Right hindlimb (tissue), 1 donor: ENCODE measurements at places on chromosomes 4 and X.

DNA sequence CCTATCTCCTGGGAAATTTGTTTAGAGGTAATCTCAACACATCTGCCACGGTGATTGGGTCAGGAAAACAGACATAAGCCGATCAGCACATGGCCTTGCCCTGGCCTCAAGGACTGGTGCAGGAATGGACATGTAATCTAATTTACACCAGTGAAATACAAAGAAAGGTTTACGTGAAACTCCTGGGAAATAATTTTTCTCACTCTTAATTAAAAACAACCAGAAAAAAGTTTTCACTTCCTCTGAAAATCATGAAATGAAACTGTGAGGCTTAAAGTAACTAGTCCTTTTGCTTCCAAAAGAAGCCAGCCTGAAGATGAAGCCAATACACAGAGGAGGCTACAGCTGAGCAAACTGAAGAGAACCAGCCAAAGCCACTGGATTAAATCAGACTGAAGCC is 154.1 kb upstream of the FAM241A start:
- DNase-seq: no peak

- no peak for DNase-seq
Measured at GRCh38 chr4:86970447-86971354, 35.9 kb downstream of the AFF1 start.

DNA sequence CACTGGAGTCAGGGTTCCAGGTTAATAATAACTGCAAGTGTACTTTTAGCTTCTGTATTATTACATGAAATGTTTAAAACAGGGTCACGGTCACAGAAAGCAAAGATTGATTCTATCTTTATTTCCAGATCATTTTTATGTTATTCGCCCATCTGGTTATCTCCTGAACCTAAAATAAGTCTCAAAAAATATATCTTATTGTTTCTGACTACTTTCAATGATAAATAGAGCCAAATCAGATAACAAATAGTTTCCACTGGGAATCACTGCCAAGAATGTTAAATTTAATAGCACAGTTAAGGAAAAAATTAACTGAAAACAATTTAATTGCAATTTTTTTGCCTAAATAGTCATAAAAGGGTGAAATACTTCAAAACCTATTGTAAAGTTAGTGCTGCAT is 17.2 kb upstream of the VEGFD start:
- no peak for DNase-seq

- DNase-seq: no peak
Measured at GRCh38 chrX:153336121-153336894, 2.4 kb downstream of the ZNF275 start.

GRCh38 chr4:166169111-166169510 is 296.1 kb downstream of the TLL1 start:
- DNase-seq: no peak

GRCh38 chr4:106273831-106274230 is 42.2 kb downstream of the TBCK start:
- DNase-seq: no peak

GRCh38 chrX:132612821-132613564 is 124.2 kb upstream of the MBNL3 start:
- DNase-seq: peak; percentile 37

- no peak for DNase-seq
Measured at GRCh38 chr4:168759959-168760527, 250.0 kb downstream of the CBR4 start.

GRCh38 chr4:126807132-126807531 is 825.6 kb upstream of the INTU start:
- no peak for DNase-seq

- no peak for DNase-seq
Measured at GRCh38 chrX:25527156-25527555, 511.4 kb upstream of the ARX start.

DNA sequence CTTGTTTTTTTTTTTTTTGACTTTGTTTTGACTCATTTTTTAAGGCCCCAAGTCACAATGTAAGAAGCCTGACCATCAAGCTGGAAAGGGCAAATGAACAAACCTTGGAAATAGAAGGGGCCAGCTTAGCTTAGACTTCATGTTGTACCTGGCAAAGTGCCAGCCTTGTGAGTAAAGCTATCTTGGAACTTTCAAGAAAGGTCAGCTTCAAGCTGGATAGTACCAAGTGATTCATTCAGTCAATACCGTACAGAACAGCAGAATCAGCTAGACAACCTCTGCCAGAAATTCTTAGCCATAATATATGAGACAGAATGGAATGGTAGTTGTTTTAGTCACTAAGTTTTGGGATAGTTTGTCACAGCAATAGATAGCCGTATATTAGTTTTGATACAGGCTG is 1492.2 kb upstream of the TENM3 start:
- no peak for DNase-seq

DNA sequence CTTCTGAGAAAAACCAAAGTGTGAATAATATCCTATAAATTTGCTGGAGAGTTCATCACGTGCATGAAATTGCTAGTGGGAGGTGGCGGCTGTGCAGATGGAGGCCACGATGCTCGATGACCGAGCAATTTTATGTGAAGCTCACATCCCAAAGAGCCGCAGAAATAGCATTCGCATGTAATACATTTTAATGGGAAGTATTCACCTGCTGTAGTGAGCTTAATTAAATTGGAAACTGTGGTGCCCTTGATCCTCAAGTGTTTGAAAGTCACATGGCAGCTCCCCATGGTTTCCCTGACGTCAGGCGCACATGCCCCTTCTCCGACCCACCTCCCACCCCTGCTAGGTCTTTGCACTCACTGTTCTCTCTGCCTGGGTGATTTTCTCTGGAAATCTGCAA is 136.8 kb downstream of the STK32B start:
- no peak for DNase-seq

GRCh38 chr4:114549638-114550037 is 49.0 kb upstream of the UGT8 start:
- DNase-seq: no peak

DNA sequence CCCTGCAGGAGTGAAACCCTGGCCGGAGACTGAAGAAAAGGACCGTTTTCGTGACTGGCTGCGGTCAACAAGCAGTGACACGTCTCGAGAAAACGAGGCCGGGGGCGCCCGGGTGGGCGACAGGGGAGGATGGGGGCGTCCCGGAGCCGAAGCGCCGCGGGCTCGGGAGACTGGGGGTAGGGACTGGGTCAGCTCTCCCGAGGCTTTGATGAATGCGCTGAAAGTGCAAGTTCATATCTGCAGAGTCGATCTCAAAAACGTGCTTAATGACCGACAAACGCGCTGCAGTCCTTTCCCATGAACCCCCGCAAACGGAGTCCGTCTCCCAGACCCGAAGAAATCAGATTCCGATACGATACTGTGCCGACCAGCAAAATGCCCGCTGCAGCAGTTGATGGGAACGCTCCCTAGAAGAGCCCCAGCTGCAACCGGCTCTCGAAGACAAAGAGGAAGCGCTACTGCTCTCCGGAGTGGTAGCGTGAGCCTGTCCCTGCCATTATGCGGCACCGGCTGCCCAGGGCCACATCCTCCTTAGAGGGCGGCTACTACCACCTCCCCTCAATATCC is 806 bp upstream of the CD99L2 start:
- peak; percentile 39 for DNase-seq

- DNase-seq: no peak
Measured at GRCh38 chr4:80199004-80199560, 1.8 kb downstream of the PRDM8 start.

DNA sequence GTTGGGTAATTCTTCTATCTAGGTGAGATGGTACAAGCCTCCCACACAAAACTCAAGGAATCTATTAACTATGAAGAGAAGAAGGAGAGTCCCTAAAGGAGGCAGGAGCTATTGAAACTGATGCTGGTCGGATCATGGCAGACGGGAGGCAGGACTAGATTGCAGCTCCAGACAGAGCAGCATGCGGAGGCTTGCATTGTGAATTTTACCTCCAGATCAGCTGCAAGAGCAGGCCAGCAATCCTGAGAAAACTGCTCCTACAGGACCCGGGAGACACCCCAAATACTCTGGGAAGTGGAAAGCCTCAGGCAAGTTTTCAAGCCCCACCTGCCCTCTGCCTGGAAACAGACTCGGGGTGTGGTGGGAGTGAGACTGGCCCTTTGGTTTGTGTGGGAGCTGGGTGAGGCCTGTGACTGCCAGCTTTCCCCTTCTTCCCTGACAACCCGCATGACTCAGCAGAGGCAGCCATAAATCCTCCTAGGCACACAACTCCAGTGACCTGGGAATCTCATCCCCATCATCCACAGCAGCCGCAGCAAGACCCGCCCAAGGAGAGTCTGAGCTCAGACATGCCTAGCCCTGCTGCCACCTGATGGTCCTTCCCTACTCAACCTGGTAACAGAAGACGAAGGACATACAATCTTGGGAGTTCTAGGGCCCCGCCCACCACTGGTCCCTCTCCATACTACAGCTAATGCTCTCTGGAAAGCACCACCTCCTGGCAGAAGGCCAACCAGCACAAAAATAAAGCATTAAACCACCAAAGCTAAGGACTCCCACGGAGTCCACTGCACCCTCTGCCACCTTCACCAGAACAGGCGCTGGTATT is 30.9 kb downstream of the GATB start:
- no peak for DNase-seq

- DNase-seq: no peak
Measured at GRCh38 chr4:147110473-147111367, 165.1 kb upstream of the TTC29 start.

GRCh38 chr4:37821953-37822605 is 4.4 kb upstream of the PGM2 start:
- DNase-seq: no peak

- DNase-seq: no peak
Measured at GRCh38 chr4:106624671-106625070, 256.1 kb upstream of the GIMD1 start.

- DNase-seq: no peak
Measured at GRCh38 chr4:55887594-55887993, 34.1 kb downstream of the EXOC1 start.

DNA sequence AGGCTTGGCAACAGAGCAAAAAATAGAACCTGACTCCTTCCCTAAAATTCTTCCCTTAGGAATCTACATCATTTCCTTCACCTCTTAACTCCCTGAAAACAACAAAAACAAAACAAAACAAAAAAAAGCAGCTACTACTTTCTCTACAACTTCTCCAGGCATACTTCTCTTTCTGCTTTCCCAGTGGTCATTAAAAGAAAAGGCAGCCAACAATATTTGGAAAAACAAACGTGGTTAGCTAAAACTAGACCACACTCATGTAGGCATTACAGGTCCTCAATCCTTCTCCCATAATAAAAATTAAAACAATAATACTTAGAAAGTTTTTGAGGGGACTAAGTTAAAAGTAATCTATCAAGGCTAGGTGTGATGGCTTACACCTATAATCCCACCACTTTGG is 29.0 kb upstream of the SMIM14 start:
- DNase-seq: no peak

DNA sequence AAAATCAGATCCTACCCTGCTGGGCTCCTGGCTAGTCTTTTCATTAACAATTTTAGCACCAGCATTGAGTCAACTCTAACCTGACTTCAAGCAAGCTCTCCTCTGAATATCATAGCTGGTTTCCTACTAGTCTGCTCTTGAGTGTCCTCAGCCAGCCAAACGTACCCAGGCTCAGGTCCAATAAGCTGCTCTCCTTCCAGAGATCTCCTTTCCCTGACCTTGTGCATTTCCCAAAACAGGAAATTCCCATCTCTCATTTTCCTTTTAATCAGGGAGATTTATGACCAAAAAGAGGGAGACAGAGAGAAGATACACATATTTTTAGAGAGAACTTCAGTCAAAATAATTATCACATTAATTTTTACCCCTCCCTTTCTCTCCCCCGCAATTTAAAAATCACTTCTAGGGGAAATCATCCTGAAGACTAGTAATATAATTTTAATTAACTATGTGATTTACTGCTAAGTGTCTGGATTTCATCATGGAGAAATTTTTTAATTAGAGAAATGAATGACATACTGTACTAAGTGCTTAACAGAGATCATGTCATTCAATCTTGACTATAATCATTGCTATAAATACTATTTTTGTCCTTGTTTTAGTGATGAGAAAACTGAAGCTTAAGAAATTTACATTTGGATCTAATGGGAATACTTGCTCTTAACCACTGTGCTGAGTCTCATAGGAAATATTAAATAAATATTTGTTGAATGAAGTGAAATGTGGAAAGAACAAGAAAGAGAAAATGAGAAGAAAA is 421.7 kb upstream of the INTU start:
- DNase-seq: peak; percentile 36
